ENCODE measurements at places on chromosomes 12 and 14. TPM values are rescaled to one million over a fixed set of nuclear protein-coding genes. Genes with fewer than 3 reads are reported as not detected.

GALNT6 gene
- total RNA-seq: 9.4 TPM

EML1 gene
- total RNA-seq: 17.9 TPM

IGF1 gene
- total RNA-seq: 1.4 TPM

CD27 gene
- total RNA-seq: not detected

PRR4 gene
- not detected for total RNA-seq

SMIM41 gene
- not detected for total RNA-seq

DNA sequence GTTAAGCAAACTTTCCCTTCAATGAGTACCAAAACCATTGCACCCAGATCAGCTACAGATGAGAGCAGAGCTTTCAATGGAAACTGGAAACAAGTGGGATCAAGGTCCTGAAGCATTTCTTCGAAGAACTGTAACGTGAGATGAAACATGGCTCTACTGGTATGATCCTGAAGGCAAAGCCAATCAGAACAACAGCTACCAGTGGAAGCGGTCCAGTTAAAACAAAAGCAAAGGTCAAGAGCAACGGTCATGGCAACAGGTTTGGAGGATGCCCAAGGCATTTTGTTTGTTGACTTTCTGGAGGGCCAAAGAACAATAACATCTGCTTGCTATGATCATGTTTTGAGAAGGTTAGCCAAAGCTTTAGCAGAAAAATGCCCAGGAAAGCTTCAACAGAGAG, 137.9 kb upstream of the CPSF6 start:
- no peak for DNase-seq

- DNase-seq: peak; percentile 35
Observed at GRCh38 chr14:70254476-70254961, 65.8 kb upstream of the SLC8A3 start.

GRCh38 chr12:1595026-1595561, 713 bp upstream of the FBXL14 start:
- peak; percentile 73 for DNase-seq

DNA sequence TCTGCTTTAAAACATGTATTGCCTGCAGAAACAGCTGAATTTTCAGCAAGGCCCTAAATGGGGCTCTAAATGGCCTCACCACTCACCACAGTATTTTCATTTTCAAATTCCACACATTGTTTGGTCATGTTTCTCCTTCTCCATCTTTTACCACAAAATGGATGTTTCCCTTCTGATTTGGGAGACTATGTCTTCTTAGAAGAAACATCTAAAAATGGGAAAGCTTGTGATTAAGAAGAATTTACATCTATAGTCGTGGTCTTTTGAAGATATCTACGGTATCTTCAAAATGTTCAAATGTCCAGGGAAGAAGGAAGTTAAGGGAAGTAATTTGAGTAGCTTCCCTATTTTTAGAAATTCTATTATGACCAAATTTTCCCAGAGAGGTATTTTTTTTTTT, 20.7 kb upstream of the TUBA1C start:
- peak; percentile 75 for DNase-seq

GRCh38 chr12:117805865-117806264, 162.9 kb downstream of the KSR2 start:
- no peak for DNase-seq

DNA sequence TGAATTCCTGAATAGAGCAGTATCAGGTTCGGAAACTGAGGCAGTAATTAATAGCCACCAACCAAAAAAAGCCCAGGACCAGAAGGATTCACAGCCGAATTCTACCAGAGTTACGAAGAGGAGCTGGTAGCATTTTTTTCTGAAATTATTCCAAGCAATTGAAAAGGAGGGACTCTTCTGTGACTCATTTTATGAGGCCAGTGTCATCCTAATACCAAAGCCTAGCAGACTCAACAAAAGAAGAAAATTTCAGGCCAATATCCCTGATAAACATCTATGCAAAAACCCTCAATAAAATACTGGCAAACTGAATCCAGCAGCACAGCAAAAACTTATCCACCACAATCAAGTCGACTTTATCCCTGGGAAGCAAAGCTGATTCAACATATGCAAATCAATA, 202.3 kb upstream of the SLC16A7 start:
- no peak for DNase-seq

DNA sequence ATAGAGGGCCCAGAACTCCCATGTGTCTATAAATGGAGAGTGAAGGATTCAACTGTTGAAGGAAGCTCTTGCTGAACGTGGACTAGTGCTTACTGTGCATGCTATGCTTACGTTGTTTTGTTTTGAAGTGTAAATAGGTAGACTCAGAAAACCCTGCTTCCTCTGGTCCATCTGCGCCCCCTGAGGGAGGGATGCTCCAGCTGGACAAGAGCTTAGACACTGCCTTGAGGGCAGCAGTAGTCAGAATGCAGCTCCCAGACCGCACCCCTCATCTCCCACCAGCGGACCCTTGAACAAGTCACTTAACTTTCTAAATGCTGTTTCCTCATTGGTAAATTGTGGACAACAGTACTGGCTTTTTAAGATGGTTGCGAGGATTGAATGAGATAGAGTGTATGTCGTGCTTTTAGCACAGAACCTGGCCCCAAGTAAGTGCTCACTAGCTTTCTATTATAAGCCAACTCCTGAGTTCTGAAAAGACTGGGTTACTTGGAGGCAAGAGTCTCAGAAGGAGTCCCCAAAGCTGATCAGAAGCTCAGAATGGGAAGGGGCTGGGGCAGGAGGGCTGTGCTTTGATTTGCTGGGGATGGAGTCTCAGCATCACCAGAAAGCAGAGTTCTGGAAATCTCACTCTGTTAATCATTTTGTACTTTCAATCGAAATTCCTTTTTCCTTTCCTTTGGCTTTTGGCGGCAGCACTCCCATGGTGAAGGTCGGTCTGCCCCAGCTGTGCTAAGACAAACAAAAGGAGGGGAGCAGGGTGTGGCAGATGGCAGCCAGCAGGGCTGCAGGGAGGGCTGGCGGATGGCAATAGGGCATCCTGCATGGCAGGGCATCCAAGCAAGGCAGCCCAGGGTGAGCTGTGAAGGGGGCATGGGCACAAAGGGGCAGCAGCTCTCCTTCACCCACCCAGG, 15.6 kb downstream of the AGAP2 start:
- DNase-seq: no peak

DNA sequence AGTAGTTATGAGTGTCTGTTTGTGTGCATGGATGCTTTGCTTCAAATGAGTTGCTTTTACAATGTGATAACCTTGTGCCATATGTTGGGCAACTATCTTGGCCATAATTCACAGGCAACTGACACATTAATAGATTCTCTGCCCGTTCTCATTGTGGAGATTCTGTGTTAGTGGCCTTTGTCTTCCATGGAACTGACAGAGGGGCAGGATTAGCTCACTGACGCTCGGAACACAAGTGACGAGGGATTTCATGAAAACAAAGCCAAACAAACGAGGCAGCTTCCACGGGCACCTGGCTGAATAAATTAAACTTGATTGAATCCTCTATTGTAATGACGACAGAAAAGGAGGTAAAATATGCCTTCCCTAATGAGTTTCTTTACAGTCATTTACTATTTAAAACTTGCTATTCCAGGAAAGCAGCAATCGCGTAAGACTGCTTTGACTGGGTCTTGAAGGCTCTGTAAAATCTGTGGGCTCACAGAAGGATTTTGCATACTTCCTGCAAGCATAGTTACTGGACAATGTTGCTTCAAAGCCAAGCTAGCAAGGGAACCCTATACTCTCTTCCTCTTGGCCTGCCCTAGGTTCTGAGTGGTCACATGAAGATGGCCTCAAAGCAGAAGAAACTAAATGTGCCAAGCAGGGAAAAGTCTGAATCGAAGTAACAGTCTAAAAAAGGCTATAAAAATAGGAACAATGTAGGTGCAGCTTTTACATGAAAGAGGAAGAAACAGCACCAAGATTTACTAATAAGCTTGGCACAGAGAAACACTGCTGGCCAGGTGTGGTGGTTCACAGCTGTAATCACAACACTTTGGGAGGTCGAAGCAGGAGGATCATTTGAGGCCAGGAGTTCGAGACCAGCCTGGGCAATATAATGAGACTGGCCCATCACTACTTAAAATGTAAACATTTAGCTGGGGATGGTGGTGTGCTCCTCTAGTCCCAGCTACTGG, 28.1 kb upstream of the SINHCAF start:
- DNase-seq: no peak

- no peak for DNase-seq
Observed at GRCh38 chr12:130498589-130499385, 161.1 kb downstream of the PIWIL1 start.

DNA sequence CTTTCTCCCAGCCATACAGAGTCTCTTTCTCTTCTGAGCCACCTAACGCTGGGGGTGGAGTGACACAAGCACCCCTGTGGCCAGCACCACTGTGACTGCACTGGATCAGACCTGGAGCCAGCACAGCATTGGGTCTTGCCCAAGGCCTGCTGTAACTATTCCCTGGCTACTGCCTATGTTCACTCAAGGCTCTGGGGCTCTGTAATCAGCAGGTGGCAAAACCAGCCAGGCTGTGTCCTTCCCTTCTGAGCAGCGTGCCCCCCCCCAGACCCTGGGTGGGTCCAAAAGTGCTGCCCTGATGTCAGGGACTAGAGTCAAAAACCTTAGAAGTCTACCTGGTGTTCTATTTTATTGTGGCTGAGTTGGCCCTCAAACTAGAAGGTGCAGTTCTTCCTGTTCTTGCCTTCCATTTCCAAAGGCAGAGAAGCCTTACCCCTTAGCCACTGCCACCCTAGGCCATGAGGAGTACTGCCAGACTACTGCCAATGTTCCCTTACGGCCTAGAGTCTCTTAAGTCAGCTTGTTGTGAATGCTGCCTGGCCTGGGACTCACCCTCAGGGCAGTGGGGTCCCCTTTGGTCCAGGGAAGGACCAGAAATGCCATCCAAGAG, 49.9 kb downstream of the PELI2 start:
- no peak for DNase-seq

Data from GM23248 (cell line).